ENCODE measurements at places on chromosomes 11 and 22. TPM values are rescaled to one million over a fixed set of nuclear protein-coding genes. Genes with fewer than 3 reads are reported as not detected.

- DNase-seq, result no peak
Measured at GRCh38 chr11:100888836-100889235, 201.7 kb downstream of the ARHGAP42 start.

DNA sequence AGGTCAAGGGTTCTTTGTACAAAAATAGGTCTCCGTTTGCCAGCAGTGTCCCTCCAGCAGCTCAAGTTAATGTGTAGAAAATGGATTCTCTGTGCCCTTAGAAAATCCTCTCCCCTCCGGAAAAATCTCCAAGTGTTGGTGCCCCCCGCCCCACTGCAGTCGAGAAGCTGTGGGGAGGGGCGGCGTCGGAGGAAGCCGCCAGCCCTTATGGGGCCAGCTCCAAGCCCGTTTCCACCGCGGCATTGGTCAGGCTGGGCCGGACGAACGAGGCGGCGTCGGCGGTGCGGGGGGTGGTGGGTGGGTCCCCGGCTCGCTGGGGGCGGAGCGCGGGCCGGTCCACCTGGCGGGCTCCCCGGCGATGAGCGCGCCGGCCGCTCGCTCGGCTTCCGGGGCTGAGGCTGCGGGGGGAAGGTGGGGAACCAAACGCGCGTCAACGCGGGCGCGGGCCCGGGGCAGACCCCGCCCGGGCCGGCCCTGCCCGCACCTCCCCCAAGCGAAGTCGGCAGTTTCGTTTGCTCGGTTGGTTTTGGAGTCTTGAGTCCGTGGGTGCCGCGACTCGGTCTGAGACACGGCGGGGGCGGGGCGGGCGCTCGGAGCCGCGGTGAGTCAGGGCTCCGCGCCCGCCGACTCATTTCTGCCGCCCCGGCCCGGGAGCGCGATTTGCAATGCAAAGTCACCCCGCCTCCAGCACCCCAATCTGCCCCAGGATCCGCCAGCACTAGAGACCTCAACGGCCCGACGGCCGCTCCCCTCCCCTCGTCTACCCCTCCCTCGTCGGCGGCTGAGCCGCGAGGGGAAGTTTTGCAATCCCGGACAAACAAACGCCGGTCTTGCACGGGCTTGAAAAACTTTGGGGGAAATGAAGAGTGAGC is 1.4 kb downstream of the ASCL2 start:
- DNase-seq, result peak; percentile 41

AGBL2 gene
- total RNA-seq, result 4.9 TPM

P2RX6 gene
- 8.6 TPM for total RNA-seq

APOL5 gene
- not detected for total RNA-seq
